ENCODE measurements at places on chromosomes 3 and 15.

DNA sequence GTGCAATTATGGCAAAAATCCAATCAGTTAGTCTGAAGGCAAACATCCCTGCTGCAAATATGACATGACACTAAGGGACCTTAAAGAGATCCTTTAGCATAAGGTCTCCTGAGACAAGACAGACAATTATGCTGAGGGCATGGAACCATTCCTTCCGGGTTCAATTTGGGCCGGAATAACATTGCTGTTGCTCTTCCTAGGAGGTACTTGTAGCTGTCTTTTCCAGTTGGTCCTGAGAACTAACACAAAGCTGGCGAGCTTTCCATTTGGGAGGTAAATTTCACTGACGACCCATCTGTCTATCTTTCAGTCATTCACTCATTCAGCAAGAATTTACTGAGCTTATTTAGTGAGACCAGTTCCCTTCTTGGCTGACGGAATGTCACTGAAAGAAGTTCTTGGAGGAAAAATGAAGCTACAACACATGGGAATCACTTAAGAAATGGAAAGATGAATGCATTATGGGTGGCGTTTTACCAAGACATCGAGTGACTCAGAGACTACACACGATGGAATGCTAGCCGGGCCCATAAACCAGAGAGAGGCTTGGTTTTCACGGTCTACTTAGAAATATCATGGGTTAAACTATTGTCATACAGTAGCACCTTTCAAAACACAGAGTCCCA lies 215.5 kb downstream of the PDZRN3 start:
- DNase-seq: no peak

DNA sequence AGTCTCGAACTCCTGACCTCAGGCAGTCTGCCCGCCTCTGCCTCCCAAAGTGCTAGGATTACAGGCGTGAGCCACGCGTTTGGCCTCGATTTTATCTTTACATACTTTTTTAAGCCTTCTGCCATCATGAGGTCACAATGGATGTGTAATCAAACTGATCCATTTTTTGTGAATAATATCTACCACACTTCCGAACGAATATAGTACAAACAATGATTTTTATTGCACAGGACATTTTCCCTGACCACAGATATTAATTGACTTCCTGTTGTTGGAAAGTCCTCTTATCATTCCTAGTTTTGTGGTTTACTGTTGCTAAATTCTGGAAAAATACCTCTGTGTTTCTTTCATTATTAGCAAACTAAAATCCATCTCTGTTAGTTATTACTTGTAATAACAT lies 68.9 kb downstream of the MINDY2 start:
- no peak for DNase-seq

GRCh38 chr15:40085266-40085665 lies 23.4 kb downstream of the BMF start:
- DNase-seq: no peak

- no peak for DNase-seq
Observed at GRCh38 chr3:48535578-48535977, 21.0 kb downstream of the PFKFB4 start.

DNA sequence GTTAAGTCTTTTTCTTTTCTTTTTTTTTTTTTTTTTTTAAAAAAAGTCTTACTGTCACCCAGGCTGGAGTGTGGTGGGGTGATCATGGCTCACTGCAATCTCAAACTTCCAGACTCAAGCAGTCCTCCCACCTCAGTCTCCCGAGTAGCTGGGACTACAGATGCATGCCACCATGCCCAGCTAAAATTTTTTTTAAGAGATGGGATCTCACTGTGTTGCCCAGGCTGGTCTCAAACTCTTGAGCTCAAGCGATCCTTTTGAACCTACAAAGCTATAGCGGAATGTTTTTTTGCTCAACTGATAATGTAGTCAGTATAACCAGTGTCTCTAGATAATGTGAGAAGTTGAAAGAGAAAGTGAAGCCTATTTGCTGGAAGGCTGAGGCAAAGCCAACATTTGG lies 3.9 kb upstream of the IGF2BP2 start:
- no peak for DNase-seq

DNA sequence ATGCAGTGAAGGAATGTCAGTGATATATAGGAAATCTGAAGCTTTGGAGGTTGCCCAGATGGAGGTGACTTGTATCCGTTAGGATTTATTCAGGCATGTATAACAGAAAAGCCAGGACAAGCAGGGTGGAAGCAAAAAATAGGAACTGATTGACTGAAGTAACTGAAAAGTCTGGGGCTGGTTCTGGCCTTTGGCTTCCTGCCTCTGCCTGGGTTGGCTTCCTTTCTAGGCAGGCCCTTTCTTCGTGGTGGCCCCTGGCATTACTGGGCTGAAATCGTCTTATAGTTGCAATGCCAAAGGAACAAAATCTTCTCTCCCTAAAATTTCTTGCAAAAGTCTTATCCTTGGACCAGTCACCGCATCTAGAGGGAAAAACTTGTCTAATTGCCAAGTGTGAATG lies 386.1 kb downstream of the PTPRG start:
- DNase-seq: no peak

GRCh38 chr3:124813541-124813940 lies 73.6 kb downstream of the ITGB5 start:
- DNase-seq: no peak

- DNase-seq: no peak
Observed at GRCh38 chr3:58683001-58683458, 16.5 kb upstream of the FAM3D start.

DNA sequence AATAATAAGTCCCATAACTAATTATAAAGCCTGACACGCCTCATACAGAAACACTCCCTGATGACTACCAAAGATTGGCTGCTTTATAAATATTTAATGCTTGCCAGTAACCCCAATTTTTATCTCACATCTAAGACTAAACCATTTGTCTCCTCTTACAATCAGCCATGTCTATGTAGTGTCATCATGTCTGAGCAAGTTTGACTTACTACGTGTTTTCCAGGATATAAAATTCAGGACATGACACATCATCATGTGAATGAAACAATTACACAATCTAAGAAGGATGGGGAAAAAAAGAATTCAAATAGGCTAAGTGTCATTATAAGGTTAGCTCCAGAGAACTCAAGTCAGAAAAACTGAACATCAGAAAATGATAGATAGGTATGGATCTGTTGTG lies 208.7 kb downstream of the MECOM start:
- no peak for DNase-seq

GRCh38 chr3:71641674-71642073 lies 58.1 kb upstream of the FOXP1 start:
- no peak for DNase-seq

DNA sequence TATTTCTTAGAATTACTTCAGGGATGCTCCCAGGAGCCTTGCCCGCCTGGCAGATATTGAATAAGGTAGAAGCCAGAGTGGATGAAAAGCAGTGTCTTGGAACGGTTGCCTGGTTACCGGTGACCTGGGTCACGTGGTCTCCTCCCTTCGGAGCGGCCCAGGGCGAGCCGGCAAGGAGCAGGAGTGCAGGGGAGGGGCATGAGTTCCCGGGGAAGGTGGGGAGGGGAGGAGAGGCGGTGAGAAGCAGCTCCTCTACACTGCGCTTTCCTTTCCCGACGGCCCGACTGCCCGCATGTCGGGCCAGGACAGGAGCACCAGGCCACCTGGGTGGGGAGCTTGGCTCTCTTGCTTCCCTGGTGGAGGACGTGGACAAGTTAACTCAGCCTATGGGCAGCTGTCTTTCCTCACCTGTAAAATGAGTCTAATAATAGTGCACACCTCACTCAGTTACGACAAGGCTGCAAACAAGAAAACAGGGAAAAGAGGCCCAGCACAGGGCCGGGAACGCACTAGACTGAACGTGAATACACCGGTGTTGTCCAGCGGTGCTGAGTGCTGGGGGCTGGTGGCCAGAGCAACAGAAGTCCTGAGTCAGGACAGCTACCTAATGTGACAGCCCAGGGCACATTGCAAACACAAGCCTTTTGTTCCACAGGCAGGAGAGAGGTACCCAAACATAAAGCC lies 198.3 kb downstream of the ADAMTS9 start:
- no peak for DNase-seq
